Hematopoietic multipotent progenitor cell treated with erythropoietin and hydrocortisone succinate and interleukin-3 and kit ligand, for 17 days (in vitro differentiated cells): ENCODE measurements at places on chromosomes 3 and 15.

GRCh38 chr3:129441782-129442181, 1.8 kb downstream of the IFT122 start:
- DNase-seq: no peak

DNA sequence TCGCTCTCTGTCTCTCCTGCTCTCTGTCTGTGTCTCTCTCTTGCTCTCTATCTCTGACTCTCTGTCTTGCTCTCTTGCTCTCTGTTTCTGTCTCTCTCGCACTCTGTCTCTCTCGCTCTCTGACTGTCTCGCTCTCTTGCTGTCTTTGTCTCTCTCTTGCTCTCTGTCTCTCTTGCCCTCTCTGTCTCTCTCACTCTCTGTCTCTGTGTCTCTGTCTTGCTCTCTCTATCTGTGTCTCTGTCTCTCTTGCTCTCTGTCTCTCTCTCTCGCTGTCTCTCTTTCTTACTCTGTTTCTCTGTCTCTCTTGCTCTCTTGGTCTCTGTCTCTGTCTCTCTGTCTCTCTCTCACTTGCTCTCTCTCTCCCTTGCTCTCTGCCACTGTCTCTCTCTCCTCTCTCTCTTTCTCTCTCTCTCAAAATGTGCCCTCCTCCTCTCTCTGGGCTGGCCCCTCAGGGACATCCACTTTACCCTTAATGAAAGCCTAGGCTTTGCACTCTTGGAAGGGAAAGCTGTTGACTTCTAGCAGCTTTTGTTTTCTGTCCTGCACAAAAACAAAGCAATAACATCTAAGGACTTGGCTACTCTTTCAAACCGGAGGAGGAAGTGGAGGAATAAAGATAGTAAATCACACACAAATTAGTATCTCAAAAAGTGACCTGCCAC, 73.9 kb upstream of the NR2E3 start:
- no peak for DNase-seq

- no peak for DNase-seq
Measured at GRCh38 chr3:100096866-100097265, 17.4 kb downstream of the FILIP1L start.

GRCh38 chr15:88066636-88067330, 189.8 kb downstream of the NTRK3 start:
- DNase-seq: no peak

DNA sequence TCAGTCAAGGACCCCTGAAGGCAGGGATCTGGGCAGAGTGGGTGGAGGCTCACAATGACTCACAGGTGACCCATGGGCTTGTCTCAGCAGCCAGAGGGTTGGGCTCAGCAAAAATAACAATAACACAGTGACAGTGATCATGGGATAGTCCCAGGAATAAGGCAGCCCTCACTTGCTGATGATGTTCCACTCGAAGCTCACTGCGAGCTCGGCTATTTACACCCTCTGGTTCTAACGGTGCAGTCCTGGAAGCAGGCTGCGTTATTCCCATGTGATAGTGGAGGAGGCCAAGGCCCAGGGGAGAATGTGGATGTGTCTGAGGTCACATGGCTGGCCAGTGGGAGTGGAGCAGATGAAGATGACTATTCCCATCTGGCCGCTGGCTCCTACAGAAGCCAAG, 16.2 kb downstream of the CCDC33 start:
- no peak for DNase-seq

GRCh38 chr3:161925749-161926360, 429.2 kb downstream of the OTOL1 start:
- DNase-seq: no peak

- DNase-seq: no peak
Measured at GRCh38 chr3:178546079-178546478, 9.8 kb downstream of the KCNMB2 start.

DNA sequence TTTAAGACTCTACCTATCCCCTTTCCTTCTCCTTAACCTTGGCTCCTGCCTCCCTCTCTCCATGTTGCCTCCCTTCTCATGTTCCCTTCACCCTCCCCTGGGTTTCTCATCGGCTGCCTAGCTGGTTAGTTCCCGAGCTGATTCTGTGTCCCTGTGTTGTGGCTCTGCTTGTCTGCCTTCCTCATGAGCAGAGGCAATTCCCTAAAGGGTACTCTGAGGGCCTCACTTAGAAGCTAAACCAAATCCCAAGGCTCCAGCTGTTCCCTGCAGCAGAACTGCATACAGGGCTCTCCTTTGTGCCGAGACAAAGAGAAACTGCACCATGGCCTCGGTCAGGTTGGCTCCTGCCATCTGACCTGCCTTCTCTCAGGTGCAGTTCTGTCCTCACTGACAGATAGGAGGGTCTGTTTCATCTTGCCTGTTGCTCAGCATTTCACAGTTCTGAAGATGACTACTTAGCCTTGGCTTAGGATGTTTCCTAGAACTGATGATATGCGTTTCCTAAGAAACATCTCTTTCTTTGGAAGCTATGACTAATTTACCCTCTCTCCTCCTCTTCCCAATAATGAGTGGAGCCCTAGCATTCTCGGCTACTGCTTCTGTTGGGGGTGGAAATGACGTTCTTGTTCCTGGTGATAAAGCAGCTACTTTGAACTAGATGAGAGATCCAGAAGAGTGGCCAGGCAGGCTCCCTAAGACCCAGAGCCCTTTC, 27.1 kb downstream of the DUOX1 start:
- no peak for DNase-seq

DNA sequence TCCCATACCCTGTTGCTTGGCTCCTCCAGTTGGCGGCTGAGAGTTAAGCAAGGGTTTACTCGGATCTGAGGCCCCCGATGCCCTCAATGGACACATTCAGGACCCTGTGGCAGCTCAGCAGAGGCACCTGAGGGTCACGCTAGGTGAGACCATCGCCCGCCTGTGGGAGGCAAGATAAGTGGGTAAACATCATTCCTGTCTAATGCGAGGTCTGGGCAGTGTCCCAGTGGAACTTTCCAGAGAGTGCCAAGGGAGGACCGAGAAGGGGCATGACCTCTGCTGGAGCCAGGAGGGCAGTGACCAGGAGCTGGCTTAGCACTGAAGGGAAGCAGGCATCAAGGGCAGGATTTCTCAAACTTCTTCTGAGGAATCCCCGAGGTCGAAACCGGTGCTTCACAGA, 65.4 kb upstream of the SEC61A1 start:
- no peak for DNase-seq

GRCh38 chr3:27554706-27555105, 70.5 kb upstream of the SLC4A7 start:
- no peak for DNase-seq

DNA sequence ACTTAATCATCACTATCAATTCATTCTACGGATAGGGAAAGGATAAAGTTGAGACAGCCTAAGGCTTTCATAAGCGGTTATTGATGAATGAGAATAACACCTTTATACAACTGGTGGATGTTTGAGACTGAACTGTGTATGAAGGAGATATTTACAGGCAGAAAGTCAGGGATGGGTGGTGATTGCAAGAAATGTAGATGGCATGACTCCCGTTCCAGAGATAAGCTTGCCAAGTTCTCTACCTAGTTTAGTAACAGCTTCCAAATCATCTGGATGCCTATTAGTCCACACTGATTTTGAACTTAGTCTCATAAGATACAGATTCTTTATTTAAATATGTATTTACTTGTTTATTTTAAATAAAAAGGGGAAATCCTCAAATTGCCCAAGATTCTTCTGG, 358.8 kb downstream of the GAP43 start:
- no peak for DNase-seq

DNA sequence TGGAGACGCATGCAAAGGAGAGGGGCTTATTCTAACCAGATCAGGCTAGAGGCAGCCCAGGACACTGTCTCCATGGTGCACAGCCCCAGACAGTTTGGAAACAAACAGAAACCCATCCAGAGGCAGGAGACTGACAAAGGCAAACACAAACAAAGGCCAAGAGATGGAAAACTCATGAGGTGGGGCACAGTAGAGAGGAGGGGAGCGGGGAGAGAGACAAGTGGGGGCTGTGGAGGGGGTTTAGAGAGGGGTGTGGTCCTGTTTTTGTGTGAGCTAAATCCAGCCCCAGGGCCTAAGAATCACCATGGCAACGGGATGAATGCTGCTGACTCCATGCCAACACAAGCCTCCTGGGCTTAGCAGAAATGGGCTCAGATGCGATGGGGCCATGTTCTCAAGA, 32.3 kb downstream of the PARP16 start:
- DNase-seq: no peak
